Activated CD4-positive, alpha-beta T cell treated with anti-CD3 and anti-CD28 coated beads, Interleukin-10, Interleukin-2, amounts not matched to agents 100 ng/mL and 50 ng/mL, durations not matched to agents 16 hours and 8 hours (primary cell): ENCODE measurements at places on chromosomes 2 and 18.

GRCh38 chr2:217840522-217840921 is 162.3 kb downstream of the TNS1 start:
- no peak for DNase-seq

DNA sequence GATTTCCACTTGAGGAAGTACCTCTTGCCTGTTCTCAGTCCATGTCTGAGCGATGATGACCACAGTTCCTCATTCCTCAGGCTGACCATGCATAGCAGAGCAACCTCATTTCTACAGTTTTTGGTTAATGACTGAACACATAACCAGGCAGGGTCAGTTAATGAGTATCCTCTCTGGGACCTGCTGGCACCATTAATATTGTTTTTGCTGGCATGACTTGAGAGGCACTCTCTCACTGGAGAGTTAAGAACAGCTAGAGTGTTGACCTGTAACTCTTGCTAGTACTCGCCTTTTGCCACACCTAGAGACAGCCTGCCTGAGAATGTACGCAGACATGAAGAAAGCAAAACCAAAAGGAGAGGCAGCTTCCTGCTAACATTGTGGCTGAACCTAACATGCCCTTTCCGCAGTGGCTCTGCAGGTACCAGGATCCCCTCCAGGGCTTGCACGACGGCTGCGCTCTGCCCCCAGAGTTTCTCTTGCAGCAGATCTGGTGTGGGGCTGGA is 23.9 kb downstream of the PECR start:
- DNase-seq: peak; percentile 72

DNA sequence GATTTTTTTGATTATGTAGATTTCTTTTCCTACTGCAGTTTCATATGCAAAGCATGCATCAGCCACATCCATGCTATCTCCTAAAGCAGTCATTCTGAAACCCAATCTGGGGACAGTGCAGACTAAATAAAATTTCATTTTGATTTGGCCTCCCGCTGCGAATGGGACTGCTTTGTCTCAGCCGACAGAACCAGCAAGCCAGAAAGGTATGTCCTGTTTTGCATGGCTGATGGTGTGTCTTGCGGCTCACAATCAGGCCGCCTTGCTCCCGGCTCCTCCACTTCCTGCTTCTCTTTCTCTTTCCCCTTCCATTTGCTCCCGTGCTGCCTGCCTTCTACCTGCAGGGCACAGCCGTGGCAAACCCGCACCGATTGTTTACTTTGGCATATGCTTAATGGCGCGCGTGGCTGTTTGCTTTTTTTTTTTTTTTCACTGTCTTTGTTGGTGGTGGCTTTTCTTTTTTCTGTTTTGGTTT is 419.6 kb upstream of the POU3F3 start:
- DNase-seq: peak; percentile 75

GRCh38 chr2:74546004-74546403 is 7.7 kb downstream of the LOXL3 start:
- no peak for DNase-seq

- DNase-seq: no peak
Observed at GRCh38 chr18:13653746-13654433, 72.5 kb downstream of the FAM210A start.
